ENCODE measurements at places on chromosomes 6 and 20. TPM values are rescaled to one million over a fixed set of nuclear protein-coding genes. Genes with fewer than 3 reads are reported as not detected.

DNA sequence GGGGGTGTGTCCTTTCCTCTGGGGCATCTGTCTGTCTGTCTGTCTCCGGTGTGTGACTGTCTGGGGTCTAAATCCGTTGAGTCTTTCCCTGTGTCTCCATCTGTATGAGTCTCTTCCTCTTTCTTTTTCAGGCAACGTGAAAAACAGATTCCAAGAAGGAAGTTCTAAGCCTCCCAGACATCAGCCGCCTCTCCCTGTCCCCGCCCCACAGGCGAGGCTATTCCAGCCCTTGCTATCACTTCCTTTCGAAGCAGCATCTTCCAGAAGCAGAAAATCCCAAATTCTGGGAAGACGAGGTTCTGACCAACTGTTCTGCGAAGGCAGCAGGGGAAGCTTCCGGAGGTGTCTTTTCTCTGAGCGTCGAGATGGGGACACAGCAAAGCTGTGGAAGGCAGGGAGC lies 34.0 kb downstream of the PMEPA1 start:
- no peak for DNase-seq

The HNF4A gene
- not detected for total RNA-seq

The ADTRP gene
- not detected for total RNA-seq

The CD24 gene
- total RNA-seq, result not detected

DNA sequence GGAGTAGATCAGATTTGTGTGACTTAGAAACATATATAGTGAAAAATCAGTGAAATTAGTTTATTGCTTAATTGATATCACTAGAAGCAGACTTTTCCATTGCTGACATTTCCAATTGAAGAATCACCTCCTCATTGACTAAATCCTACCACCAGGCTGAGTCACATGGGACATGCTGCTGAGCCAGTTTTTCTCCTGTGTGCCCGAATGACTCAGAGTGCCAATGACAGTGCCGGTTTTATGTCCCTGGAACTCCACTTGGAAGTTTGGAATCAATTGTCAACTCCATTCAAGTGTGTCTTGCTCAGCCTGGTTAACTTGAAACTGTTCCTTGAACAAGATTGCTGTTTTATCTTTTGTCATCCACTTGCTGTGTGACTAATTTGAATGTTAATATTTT lies 316.1 kb upstream of the PRDM1 start:
- no peak for DNase-seq

GRCh38 chr6:31285486-31285885 lies 13.6 kb upstream of the HLA-C start:
- no peak for DNase-seq
